Coronary artery (tissue), 2 donors: ENCODE measurements at places on chromosomes 4 and X.

GRCh38 chr4:5802565-5802964, 90.3 kb downstream of the CRMP1 start:
- no peak for DNase-seq

DNA sequence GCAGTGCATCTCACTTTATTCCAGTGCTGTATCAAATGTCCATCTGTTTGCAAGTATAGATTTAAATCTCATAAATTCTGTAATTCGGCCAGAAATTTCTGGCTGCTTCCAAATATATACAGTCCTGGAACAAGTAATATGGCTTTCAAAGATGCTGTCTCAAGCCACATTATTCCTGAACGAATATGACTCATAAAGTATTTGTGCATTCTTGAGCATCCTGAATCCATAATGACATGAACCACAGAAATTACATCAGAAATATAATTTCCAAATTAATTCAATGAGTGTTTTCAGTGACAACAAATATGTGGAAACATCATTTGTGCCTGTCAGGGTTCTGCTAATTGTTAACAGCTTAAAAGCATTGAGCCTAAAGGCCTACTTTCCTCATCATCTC, 140.9 kb upstream of the HPGD start:
- no peak for DNase-seq

- no peak for DNase-seq
These were observed 65.2 kb upstream of the UCP1 start for GRCh38 chr4:140633951-140634350.

GRCh38 chr4:130043732-130044160, 947.8 kb downstream of the C4orf33 start:
- DNase-seq, result no peak

DNA sequence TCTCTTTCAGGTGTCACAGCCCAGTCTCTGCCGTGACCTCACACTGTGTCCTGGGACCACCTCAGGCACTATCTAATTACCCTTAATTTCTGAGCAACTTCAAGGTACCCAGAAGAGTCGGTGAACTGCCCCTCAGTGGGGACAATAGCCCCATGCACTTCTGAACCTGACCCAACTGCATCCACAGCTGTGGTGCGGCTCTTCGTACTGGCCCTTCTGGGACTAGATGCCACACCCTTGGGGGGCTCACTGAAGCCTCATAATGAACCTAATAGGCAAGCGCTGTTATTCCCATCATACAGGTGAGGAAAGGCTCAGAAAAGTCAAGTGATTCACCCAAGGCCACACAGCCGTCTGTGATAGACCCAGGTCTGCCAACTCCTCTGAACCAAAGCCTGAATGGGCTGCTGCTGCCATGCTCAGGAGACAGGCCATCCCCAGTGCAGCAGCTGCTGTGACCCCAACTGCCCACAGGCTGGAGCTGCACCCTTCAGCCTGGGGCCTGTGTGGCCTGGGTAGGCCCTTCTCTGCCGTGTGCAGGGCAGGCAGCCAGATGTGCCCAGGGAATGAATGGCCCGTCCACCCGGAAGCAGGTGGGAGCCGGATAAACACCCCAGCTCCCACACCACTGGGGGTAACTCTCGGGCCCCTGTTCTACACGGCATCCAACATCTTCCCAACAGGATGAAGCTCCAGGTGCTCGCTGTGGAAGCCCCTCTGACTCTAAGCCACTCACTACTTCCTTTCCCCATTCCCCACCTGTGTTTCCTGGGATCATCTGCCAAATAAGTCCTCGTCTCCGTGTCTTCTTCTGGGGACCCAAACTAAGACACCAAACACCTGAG, 35.9 kb downstream of the HMX1 start:
- DNase-seq, result peak; percentile 60

- DNase-seq, result no peak
These were observed 11.3 kb downstream of the DOCK11 start for GRCh38 chrX:118506805-118507480.

DNA sequence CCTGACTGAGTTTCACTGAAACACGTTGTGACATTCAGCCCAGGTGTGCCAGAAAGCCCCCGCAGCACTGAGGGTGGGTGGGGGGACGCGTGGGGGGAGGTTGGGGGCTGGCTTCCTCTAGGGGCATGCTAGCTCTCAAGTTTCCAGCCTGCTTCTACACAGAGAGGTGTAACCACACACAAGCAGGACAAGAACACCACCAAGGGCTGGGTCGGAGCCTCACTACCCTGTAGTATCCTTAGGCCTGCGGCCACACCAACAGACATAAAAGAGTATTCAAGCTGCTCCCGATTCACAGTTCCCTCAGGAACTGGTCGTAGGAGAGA, 1.8 kb downstream of the USP46 start:
- DNase-seq, result no peak

DNA sequence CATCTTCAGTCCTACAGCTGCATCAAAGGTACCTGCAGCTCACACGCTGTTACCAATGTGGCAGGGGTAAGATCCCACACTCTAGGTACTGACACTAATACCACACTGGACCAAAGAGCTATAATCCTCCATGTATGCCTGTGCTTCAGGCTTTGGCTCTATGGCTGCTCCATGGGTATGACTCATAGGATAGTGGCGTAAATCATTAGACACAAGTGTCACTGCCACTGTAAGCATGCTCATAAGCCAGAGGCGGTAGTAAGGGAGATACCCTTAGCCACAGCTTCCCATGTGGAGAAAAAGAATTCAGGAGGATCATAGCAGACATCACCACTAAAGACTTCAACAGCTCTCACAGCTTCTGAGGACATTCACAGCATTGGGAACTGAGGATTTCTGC, 287.5 kb downstream of the ACTRT1 start:
- no peak for DNase-seq

DNA sequence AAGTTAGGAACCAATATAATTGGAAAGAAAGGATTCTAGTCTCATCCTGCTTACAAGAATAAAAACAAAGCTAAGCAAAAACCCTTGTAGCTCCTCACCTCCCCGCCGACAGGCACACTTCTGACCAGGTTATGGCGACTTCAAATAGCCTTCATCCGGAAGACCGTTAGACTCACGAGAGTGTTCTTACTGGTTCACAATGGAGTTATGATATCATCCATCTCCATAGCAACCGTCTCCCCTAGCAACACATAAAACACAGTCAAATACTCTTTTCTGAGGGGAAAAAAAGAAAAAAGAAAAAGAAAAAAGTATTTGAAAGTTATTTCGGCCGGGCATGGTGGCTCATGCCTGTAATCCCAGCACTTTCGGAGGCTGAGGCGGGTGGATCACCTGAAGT, at the start of gene IL13RA2:
Gene IL13RA2, minus strand, starts transcription at position 162 of the 400 bp plus-strand sequence. CDS start 347 bp downstream, outside the sequence.
- DNase-seq, result no peak

- no peak for DNase-seq
These were observed 214.6 kb downstream of the ADGRA3 start for GRCh38 chr4:22301253-22301652.

GRCh38 chr4:38065900-38066299, 105.7 kb downstream of the PTTG2 start:
- DNase-seq, result no peak

DNA sequence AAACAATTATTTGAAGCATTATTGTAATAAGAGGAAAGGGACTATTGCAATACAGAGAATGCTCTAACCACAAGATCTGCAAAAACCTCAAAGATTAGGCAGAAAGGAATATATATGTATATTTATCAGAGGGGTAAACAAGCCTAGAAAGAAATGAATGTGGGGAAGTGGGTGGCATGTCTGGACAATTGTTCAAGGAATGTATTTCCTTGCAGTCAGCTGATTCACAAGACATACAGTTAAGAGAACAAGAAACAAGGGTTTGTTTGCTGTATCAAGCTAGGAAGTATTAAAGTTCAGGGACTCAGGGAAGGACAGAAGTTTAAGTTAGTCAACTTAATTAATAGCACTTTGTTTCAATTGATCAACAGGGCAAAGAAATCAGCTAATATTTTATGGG, 514.7 kb downstream of the CENPC start:
- DNase-seq, result no peak

GRCh38 chr4:8908206-8908893, 36.7 kb upstream of the HMX1 start:
- DNase-seq, result peak; percentile 67

GRCh38 chr4:85715991-85716737, 241.2 kb downstream of the ARHGAP24 start:
- no peak for DNase-seq

DNA sequence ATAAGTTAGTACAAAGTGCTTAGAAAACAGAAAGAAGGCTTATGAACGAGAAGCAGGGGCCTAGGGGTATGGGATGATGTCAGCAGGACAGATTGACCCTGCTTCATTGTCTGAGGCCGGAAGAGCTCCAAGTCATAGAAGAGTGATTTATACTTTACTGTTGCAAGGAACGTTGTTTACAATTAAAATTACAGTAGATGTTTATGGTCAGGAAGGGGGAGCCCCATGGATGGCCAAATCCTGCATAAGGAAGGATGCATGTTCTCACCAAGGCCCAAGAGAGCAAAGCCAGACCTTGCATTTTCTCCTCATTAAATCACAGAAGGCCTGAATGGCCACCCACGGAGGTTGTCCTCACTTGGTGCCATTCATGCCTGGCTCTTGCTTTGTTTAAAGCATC, 115.3 kb downstream of the LDB2 start:
- DNase-seq, result no peak

DNA sequence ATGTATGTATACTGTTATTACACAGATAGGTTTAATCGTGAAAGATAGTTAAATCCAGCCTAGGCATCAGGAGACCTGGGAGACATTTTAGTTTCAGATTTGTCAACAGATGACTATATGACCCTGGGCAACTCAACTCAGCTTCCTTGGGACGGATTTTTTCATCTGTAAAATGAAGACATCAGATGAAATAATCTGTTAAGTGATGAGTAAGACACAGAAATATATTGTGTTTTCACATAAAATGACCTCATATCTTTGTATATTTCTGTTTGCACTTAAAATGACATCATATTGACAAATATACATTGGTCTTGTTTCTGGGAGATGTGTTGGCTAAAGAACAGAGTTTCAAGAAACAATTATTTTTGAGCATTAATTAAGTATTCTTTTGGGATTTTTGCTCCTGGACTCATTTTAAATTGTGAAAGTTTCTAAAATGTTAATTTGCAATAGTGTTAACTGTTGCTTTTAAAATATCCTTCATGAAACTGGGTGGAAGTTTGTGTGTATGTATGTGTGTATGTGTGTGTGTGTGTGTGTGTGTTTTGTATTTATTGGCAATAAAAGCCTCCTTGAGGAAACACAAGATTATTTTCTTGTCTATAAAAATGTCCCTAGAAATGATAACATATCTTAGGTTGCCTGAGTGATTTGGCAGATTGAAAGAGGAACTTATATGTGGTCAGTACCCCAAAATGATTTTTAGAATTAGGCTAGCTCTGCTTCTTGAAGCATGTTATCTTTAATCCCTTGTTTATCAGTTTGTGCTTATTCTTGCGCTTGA, 29.1 kb upstream of the MMAA start:
- no peak for DNase-seq

DNA sequence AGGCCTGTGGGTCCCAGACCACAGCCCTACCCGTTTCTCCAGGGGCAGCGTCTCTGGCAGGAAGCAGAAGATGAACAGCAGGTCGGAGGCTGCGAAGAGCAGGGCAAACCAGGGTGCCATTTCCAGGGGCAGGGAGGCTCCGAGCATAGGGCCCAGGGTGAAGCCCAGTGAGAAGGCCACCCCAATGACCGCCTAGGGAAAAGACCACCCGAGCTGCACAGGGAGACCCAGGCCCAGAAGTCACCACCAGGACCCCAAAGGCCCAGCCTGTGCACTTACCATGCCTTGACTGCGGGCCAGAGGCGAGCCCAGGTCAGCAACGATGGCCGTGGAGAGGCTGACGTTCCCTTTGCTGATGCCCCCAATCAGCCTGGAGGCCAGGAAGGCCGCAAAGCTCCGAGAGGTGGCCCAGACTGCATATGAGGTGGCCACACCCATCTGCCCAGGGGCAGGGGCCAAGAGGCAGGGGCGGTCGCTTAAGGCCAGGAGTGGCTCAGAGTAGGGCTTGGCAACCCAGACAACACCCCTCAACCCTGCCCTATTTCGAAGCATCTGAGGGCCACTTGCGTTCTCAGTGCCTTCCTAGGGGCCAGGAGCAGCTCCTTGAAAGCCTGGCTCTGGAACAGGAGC, 30.8 kb downstream of the NOP14 start:
- DNase-seq, result peak; percentile 72

- no peak for DNase-seq
These were observed 41.4 kb upstream of the MAGEA4 start for GRCh38 chrX:151871244-151871643.

DNA sequence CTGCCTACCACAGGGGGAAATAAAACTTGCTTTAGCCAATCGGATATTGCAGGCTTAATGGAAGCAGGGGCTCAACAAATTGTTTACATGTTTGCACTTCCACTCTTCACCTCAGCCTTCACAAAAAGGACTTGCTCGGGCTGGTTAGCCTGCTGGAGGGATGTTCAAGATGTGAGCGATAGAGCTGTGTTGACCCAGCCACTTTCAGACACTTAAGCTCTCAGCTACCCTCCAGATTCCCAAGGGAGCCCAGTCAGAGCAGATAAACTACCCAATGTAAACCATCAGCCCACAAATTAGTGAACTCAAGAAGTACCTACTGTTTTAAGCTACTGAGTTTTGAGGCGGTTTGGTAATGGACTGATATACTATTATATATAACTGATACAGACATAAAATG, 508.4 kb upstream of the FTHL17 start:
- DNase-seq, result no peak

- no peak for DNase-seq
These were observed 171.1 kb upstream of the ANKRD50 start for GRCh38 chr4:124883632-124884031.

DNA sequence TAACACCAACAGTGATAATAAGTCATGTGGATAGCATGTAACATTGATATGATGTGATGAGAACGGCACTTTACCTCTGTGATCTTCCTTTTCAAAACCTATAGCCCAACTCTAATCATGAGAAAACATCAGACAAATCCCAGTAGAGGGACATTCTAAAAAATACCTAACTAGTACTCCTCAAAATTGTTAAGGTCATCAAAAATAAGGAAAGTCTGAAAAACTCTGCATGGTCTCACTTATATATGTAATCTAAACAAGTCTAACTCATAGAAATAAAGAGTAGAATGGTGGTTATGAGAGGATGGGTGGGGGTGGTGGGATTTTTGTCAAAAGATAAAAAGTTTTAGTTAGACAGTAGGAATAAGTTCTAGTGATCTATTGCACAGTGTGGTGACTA, 243.9 kb upstream of the GRIA3 start:
- DNase-seq, result no peak

GRCh38 chr4:102807345-102807744, 20.0 kb downstream of the UBE2D3 start:
- DNase-seq, result no peak

- DNase-seq, result no peak
These were observed 81.9 kb downstream of the REPS2 start for GRCh38 chrX:17028356-17028755.

- no peak for DNase-seq
These were observed 22.0 kb upstream of the STK26 start for GRCh38 chrX:132001127-132001526.

DNA sequence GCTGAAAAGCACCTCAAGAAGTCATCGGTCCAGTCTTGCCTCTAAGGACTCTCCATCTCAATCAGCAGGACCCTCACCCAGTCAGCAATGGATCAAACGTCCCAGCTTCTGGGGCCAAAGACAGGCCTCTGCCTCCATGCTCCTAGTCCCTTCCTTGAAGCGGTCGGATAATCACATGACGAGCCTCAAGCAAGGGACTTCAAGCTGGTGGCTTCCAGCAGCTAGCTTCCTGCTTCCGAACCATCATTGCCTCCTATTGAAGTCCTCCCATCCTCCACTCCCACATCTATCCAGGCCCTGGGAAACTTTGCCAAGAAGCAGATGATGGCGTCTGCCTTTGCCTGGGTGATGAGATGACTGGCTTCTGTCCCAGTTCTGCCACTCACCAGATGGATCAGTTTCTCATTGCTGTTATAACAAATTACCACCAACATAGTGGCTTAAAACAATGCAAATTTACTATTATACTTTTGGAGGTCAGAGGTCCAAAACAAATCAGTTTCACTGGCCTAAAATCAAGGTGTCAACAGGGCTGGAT, 135.2 kb upstream of the MAMLD1 start:
- peak; percentile 57 for DNase-seq
